ENCODE measurements at places on chromosomes 16 and 17. TPM values are rescaled to one million over a fixed set of nuclear protein-coding genes. Genes with fewer than 3 reads are reported as not detected.

DNA sequence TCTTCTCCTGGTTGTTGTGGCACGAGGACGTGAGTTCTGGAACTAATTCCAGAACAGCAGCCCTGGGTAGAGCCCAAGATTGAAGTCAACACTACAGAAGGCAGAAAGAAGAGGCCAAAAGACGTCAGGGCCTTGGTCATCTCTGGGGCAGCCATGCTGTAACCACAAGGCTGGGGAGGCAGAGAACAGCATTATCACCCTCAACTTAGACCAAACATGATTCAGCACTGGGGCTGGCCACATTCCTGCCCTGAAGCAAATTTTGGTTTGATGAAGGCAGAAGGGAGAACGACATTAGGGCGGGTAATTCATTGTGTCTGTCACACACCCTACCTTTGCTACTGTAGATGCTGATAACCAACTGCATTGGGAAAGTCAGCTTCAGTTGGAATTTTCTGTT, 9.7 kb upstream of the ALOX15B start:
- H3K27ac ChIP-seq = no peak overlapping the region
- no peaks in the 10 kb centered on the region for H3K36me3 ChIP-seq
- no peaks in the 10 kb centered on the region for H3K4me1 ChIP-seq
- no peaks in the 10 kb centered on the region for H3K27me3 ChIP-seq

DNA sequence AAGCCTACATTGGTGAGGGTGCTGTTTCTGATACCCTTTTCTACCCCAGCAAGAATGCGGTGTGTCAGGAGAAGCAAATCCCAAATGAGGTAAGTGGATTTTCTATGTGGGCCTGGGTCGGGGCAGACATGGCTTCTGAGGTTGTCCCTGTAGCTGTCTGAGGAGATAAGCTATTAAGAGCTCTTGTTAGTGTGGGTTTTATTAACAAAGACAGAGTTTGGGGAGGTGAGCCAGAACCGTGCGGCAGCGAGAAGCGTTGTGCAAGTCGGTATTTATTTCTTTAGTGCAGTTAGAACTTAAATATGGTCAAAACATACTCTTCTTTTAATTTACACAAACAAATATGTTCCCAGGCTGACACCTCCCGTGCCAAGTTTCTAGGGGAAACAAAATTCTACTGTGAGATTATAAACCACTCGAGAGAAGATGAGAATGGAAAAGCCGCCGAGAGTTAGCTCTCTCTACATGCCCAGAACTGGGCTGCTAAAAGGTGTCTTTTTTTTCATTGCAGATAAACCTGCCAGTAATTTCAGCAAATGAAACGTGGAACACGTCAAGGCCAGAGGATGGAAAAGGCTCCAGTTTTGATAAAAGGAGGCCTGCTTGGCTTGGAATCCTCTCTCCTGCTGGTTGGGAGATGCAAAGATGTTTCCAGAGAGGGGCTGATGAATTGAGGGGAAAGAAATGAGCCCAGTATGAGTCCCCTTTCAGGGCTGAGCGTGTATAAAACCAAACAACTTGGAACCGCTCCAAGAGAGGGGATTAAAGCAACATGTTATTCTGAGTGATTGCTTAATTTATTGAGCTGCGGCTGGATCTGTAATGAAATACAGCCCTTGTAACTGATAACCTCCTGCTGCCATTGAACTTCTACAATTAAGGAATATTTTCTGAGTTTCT, 254.6 kb downstream of the MRTFB start:
- DNase-seq = no peak
- H3K27ac ChIP-seq = no peak overlapping the region
- H3K27me3 ChIP-seq = no peaks in the 10 kb centered on the region
- no peak overlapping the region for H3K4me3 ChIP-seq

DNA sequence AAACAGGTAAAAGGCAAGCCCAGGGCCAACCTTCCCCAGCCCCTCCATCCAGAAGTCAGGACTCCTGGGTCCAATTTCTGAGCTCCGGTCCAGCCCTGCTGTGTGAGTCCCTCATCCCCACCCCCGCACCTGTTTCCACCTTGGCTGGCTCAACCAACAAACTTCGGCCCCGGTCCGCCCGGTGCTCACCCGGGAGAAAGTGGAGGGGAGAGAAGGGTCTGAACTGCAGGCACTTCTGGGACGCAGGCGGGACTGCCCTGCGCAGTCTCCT, 541 bp downstream of the RHBDF2 start:
- peaks cover 20% of the 10 kb centered on the region for H3K36me3 ChIP-seq
- H3K4me1 ChIP-seq = peaks cover 85% of the 10 kb centered on the region
- H3K4me3 ChIP-seq = peak overlapping the region; percentile 99
- H3K27me3 ChIP-seq = no peaks in the 10 kb centered on the region

GRCh38 chr17:59003860-59004259, 102.8 kb downstream of the TRIM37 start:
- peaks cover 2% of the 10 kb centered on the region for H3K36me3 ChIP-seq
- DNase-seq = no peak
- no peaks in the 10 kb centered on the region for H3K27me3 ChIP-seq
- peak overlapping the region; percentile 85 for H3K27ac ChIP-seq

GRCh38 chr17:3914312-3914670, 2.0 kb downstream of the P2RX1 start:
- peak; percentile 92 for DNase-seq
- no peaks in the 10 kb centered on the region for H3K27me3 ChIP-seq
- no peaks in the 10 kb centered on the region for H3K36me3 ChIP-seq
- H3K4me3 ChIP-seq = peak overlapping the region; percentile 33
- peak overlapping the region; percentile 84 for H3K27ac ChIP-seq
- peaks cover 44% of the 10 kb centered on the region for H3K4me1 ChIP-seq

- DNase-seq = no peak
- peaks cover 45% of the 10 kb centered on the region for H3K36me3 ChIP-seq
- H3K27me3 ChIP-seq = no peaks in the 10 kb centered on the region
- peak overlapping the region; percentile 66 for H3K27ac ChIP-seq
Measured at GRCh38 chr16:84595052-84595481, 22.8 kb downstream of the COTL1 start.

GRCh38 chr17:66541461-66542128, 239.2 kb downstream of the PRKCA start:
- peaks cover 29% of the 10 kb centered on the region for H3K4me1 ChIP-seq
- no peaks in the 10 kb centered on the region for H3K36me3 ChIP-seq
- H3K27me3 ChIP-seq = no peaks in the 10 kb centered on the region
- no peak for DNase-seq

GRCh38 chr16:47780213-47780875, 319.2 kb downstream of the PHKB start:
- no peak overlapping the region for H3K4me3 ChIP-seq
- no peak for DNase-seq
- H3K36me3 ChIP-seq = no peaks in the 10 kb centered on the region
- H3K4me1 ChIP-seq = peaks cover 2% of the 10 kb centered on the region
- H3K27me3 ChIP-seq = no peaks in the 10 kb centered on the region

GRCh38 chr17:50863221-50863843, 2.8 kb downstream of the TOB1 start:
- peaks cover 48% of the 10 kb centered on the region for H3K4me1 ChIP-seq
- DNase-seq = no peak
- no peaks in the 10 kb centered on the region for H3K36me3 ChIP-seq

DNA sequence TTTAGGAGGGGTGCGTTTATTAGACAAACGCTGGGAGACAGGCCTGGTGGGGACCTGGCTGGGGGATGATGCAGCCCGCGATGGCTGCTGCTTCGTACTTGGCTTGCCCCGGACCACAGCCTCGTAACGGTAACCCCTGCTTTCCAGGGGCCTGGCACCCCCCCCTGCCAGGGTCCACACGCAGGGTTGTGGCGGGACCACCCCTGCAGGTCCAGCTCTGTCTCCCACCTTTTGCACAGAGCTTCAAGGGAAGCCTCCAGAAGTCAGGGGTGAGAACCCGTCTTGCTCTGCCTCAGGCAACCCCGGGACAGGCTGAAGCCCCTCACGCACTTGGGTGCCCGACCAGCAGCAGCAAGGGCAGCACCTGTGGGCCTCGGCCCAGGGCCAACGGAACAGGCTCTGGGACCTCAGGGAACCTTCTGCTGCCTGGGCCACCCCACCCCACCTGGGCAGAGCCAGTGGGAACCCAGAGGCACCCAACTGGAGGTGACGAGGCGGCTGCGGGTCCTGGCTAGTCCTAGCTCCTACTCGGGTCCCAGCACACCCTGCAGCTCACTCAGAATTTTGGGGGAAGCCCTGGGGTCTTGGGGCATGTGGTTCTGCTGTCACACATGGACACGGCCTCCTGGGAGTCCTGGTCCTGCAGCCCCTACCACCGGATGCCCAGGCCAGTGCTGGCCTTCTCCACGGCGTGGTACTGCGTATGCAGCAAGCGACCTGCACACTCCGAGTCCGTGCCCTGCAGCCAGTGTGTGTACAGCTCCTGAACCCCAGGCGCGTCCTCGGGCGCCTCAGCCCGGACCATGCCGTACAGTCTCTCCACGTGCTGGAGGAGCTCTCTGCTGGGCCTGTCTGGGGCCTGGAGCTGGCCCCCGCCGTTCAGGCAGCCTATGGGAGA, 3.1 kb downstream of the HAGHL start:
- H3K4me1 ChIP-seq = peaks cover 35% of the 10 kb centered on the region
- peaks cover 39% of the 10 kb centered on the region for H3K36me3 ChIP-seq
- peak; percentile 79 for DNase-seq
- H3K27ac ChIP-seq = no peak overlapping the region
- no peak overlapping the region for H3K4me3 ChIP-seq
- no peaks in the 10 kb centered on the region for H3K27me3 ChIP-seq

GRCh38 chr17:72264682-72265405, 144.0 kb downstream of the SOX9 start:
- no peak overlapping the region for H3K27ac ChIP-seq
- H3K27me3 ChIP-seq = no peaks in the 10 kb centered on the region
- H3K4me1 ChIP-seq = no peaks in the 10 kb centered on the region
- H3K36me3 ChIP-seq = no peaks in the 10 kb centered on the region
- DNase-seq = no peak
- H3K4me3 ChIP-seq = no peak overlapping the region

DNA sequence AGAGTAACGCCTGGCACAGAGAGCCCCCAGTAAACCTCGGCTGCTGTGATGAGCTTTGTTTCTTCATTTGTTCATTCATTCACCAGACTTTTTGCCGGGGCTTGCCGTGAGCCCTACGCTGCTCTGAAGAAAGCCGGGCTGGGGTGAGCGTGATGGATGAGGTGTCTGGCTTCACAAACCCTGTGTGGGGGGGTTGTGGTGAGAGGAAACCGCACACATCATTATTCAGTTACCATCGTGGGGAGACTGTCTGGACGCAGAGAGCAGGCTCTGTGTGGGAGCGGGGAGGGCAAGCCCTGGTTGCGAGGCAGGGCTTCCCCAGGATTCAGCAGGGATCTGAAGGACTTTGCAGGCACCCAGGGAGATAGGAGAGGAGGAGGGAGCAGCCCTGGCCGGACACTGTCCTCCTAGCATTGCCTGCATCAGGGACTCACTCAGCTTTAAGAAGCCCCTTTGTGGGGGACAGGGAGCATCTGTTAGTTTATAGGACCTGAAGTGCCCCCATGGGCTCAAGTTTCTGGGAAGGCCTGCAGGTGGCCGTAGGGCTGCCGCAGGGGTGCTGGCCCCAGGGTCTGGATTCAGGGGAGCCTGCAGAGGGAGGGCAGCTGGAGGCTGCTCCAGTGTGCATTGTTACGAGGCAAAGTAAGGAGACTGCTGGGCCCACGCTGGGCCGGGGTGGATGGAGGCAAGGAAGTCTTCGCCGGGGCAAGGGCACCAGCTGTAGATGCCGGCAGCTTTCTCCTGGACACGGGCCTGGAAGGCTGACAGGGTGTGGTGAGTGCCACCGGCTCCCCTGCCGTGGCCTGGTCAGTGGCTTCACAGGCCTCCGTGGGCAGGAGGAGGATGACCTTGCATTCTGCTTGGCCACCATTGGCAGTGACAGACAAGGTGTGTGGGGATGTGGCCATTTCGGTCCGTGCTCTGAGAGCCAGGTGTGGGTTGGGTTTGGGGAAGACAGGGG, 334.5 kb downstream of the SEC14L1 start:
- peaks cover 100% of the 10 kb centered on the region for H3K4me1 ChIP-seq
- no peaks in the 10 kb centered on the region for H3K27me3 ChIP-seq
- peaks cover 49% of the 10 kb centered on the region for H3K36me3 ChIP-seq
- no peak overlapping the region for H3K4me3 ChIP-seq

DNA sequence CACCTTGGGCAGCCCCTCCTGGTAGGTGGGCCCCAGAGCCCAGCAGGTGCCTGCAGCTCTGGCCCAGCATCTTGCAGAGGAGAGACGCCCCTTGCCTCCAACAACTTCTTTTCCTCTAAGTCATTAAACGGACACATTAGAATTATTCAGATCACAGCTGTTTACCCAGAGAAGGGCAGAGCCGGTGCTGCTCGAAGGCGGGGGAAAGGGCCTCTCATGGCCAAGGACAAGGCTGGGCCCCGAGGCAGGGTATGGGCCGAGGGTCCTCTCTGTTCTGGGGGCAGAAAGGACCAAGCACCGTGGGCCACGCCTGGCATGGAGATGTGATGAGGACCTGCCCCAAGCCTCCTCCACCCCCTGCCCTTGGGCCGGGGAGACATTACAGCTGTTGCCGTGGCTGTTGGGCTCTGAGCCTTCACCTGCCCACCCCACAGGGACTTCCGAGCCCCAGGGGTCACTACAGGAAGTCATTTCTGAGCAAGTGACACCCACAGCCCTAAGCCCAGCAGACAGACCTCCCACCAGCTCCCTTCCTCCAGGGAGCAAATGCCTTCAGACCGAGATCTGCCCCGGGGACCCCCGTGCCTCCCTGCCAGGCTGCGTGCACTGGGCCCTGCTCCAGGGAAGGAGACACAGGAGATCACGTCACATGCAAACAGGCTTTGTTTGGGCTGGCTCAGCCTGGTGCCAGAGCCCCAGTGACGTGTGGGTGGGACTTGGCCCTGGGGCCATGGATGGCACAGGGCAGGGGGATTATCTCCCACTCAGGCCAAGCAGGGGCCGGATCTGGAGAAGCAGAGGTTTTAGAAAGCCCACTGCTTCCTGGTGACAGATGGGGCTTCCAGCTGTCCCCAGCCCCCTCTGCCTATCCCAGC, 699 bp upstream of the PVALEF start:
- H3K27ac ChIP-seq = no peak overlapping the region
- H3K36me3 ChIP-seq = no peaks in the 10 kb centered on the region
- H3K4me3 ChIP-seq = no peak overlapping the region
- peaks cover 15% of the 10 kb centered on the region for H3K27me3 ChIP-seq
- DNase-seq = no peak

The SLC9A5 gene
- 13.5 TPM for total RNA-seq

The CEP295NL gene
- total RNA-seq = 5.7 TPM

The NOG gene
- not detected for total RNA-seq

The CFDP1 gene
- total RNA-seq = 153 TPM

The NOD2 gene
- 5.6 TPM for total RNA-seq

The PSME3IP1 gene
- 107 TPM for total RNA-seq

Measured in spleen (tissue), 13 donors.